ENCODE measurements at places on chromosomes 2 and 18.

GRCh38 chr18:58861353-58861752 lies 3.3 kb upstream of the ZNF532 start:
- DNase-seq: no peak

DNA sequence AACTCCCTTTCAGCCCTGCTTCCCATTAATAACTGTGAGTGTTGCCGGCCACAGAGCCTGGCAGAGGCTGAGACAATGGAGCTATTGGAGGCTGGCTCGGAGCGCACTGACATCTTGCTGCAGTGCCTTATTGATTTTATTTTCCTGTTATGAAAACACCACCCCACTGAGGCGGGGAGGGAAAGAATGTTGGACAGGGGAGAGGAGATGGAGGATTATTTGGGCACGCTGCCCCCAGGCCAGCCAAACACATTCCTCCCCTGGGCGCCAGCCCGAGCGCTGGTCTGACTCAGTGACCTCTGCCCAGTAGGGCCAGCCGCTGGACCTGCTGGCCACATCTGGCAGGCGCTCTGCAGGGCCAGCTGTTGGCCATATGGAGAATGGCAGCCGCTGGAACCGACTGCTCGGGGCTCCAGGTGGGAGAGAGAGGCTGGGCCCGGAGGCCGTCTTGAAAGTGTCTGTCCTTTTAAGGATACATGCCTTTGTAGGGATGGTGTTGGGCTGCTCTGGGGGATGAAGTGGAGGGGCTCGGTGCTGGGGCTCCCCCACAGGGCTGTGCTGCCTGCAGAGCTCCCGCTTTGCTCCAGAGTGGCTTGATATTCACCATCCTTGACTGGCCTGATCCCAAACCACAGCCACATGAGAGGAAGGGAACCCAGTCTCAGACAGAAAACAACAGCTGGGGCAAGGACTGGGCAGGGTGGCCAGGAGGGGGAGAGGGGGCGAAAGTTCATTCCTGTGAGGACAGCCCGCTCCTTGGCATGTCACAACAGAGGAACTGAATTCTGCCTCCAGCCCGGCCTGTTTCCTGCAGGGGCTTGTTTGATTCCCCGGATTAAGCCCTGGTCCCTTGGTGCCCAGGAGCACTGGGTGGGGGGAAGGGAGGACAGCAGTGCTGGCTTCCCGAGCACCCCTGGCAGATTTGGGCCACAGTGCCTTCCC lies 179.0 kb downstream of the KLHL29 start:
- no peak for DNase-seq

GRCh38 chr2:3229221-3229620 lies 148.4 kb downstream of the EIPR1 start:
- DNase-seq: no peak

DNA sequence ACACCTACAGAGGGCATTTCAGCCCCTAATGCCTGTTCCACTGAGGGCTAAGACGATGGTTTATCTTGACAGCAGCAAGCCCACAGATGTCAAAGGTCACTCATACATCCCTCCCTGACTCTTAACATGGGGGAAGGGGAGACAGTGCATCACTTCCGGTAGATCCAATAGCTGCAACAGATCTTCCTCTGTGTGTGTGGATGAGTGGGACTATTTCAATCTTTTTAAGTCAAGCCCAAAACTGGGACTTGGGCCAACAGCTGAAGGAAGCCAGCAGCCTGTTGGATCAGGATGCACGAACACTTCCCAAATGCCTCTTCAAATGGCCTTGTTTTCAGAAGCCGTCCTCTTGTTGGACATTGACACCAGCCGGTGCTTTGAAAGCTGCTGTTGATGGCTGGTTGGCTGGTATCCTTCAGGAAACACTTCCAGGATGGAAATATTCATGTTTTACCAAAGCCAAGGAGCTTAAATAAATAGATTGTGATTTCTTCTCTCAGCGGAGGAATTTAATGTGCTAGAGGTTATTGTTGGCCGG lies 59.2 kb downstream of the IL1R2 start:
- DNase-seq: no peak

DNA sequence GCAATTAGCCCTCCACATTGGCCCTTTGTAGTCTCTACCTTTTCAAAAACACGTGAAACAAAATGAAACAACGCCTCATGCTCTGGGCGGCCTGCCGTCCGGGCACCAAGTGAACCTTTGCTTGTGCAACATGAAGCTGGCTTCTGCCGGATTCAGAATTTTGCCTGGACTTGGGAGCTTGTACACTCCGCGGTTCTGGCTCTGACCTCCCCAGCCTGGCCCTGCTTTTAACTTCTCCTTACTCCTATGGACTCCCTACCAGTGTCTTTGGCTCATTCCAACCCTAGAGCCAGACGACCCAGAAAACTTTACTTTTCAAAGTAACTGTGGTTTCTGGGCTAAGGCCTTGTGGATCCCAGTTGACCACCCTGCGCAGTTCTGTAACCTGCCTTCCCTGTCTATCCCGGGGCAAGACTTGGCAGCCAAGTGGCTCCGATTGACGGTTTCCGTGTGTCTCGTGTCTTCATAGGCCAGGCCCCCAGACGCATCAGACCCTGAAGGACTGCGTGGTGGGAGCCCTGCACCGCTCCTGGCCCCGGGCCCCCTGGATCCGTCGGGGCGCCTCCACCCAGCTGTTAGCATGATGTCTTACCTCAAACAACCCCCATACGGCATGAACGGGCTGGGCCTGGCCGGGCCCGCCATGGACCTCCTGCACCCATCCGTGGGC lies 1.9 kb downstream of the OTX1 start:
- no peak for DNase-seq

DNA sequence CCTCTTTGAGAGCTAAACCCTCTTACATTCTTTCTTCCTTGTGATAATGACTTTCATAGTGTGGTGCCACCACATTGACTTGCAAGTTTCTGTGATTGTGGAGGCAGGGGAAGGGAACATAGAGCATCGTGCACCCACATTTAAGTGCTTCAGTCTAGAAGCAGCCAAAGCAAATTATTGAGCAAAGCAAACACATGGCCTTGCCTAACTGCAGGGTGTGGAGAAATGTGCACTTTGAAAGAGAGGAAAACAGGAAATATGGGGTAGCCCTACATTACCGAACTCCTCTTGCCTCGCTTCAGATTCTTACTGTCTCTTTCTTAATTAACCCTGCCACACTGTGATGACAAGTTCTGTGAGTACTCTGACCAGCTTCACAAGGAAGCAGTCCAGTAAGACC lies 814.6 kb downstream of the SLC4A3 start:
- DNase-seq: no peak

DNA sequence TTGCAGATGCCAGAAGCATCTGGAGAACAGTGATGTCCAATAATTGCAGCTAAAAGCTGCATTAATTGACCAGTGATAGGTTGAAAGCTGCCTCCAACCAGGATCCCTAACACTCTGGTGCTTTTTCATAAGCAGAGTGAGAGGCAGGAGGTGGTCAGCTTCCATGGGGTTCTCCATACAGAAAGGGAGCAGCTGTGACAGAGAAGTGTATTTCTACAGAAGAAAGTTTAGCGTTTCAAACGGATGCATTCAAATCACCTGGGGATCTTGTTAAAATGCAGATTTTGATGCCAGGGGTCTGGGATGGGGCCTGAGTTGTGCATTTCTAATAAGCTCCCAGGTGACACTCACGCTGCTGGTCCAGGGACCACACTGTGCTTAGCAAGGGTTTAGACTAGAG lies 216.5 kb upstream of the NRP2 start:
- DNase-seq: no peak

DNA sequence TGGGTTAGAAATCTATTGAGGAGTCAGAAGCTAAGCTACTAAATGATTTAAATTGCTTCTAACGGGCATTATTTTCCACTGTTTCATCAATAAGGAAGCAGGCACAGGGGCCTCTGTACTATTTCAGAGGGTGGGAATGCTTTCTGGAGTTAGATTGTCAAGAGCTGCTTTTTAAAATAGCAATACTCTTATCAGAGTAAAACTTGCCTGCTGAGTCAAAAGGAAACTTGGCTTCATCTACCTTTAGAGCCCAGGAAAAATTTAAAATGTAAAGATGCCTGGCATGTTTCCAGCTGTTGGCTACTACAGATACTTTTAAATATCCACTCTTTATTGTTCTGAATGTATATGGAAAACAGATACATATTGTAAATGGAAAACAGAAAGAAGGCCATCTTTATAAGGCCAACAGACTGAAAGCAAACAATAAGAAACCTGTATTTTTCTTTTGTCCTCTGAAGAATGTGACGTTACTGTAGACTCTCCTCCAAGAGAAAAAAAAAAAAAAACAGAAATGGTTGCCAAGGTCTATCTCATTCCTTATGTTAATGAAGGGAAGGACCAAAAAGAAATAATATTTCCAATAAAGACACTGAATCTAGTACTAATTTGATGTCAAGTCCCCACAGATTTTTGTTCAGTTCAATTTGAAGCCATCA lies 79.1 kb downstream of the FIGN start:
- DNase-seq: no peak
